ENCODE measurements at places on chromosomes 1 and 21.
A peak's percentile ranks its signal among the peaks of the same experiment; 100 is the strongest.

GRCh38 chr1:112909847-112910246 is 46.1 kb downstream of the SLC16A1 start:
- no peak for DNase-seq

DNA sequence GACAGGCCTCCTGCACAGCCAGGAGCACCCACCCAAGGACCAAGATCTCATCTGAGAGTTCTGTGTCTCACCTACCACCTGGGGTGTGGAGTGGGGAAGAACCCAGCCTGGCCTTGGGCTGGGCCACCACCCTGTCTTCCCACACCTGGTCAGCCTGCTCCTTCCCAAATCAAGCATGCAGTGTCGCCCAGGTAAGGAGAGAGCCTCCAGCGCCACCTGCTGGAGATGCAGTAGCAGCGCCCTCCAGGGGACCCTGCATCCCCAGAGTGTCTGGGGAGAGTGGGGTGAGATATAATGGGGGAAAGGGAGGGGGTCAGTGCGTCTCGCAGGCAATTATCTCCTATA is 32.3 kb downstream of the KIAA2013 start:
- DNase-seq: peak; percentile 76

DNA sequence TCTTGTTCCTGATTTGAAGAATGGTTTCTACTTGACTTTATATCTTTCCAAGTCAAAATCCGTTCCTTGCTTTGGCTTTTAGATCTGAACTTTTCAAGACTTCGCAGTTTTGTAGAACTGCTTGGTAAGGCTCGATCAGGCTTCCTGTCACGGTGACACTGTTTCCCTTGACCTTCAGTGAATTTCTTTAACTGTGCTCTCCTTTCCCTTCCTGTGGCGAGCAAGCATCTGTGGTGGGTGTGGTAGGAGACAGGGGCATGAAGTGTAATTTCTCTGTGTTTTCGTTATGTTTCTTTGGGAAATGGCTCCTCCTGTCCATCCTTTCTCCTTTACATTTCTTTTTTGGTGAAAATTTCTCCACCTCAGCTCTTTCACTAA is 10.4 kb downstream of the STYXL2 start:
- DNase-seq: no peak

- no peak for DNase-seq
Observed at GRCh38 chr1:221549815-221550214, 192.1 kb downstream of the DUSP10 start.

GRCh38 chr21:41711416-41712007 is 55.3 kb downstream of the RIPK4 start:
- no peak for DNase-seq

DNA sequence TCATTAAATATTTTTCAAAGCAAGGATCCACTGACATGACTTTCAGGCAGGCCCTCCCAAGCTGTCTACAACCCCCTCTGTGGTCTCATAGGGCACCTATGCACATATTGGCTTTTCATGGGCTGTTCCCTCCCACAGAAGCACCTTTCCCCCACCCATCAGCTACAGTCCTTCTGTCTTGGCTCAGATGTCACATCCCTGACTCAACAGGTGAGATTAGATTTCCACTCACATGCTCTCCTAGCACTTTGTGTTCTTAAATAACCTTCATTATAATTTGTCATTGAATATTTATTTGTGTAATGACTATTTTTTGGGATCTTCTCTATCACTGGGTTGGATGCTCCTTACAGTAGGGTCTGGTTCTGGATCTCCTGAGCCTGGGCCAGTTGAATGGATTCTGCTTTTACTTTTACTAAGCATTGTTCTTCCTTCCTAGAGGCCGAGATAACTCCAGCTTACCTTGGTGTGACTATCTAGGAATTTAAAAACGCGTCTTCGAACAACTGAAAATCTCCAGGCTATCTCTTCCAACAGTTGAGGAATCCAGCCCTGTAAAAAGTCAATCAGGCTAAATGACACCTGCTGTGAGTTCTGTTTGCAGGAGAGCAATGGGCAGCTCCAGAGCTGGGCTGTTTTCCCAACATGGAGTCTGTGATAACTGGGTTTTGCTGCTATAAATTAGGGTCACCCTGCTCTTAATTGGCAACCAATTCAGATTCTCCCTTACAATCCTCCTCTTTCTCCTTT is 16.2 kb downstream of the ROR1 start:
- DNase-seq: no peak

DNA sequence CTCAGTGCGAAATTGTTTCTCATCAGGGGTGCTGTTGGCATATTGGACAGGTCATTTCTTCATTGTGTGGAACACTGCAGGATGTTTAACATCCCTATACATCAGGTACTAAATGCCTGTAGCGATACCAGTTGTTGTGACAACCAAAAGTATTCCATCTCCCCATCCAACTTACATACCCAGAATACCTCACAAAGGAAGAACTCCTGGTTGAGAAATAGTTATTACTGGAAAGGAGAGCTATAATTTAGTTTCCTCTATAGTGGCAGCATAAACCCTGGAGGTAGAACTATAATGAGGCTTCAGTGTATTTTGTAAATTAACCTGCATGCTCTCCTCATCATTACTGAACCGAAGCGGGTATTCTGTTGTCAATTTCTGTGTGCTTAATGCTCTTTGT is 45.1 kb downstream of the IVNS1ABP start:
- DNase-seq: no peak

- DNase-seq: no peak
Observed at GRCh38 chr1:2554621-2555387, 1.4 kb upstream of the TNFRSF14 start.

- DNase-seq: no peak
Observed at GRCh38 chr1:49397086-49397485, 620.4 kb upstream of the BEND5 start.

DNA sequence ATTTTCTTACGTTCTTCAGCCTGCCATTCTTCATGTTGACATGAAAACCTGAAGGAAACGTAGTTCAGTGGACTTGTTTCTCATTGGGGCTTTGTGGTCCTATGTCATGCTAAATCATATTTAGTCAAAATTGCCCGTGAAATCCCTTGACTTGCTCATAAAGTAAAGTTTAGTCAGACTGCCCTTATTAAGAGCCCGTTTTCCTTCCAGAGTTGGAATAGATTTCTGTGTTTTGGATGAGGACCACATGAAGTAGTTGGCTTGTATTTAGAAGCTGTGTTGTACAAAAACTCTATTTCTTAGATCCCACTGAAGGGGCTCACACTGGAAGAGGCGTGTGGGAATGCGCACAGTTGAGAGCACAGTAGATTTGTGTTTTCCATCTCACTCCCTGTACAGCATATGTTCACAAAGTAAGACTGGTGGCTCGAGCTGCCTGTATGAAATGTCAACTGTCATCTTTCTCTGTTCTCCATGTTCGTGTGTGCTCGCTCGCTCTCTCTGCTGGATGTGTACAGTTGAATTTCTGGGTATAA is 42.4 kb downstream of the CAMTA1 start:
- DNase-seq: no peak

GRCh38 chr1:37723072-37723389 is 30.7 kb downstream of the CDCA8 start:
- DNase-seq: no peak

GRCh38 chr1:110310300-110310699 is 28.9 kb upstream of the RBM15 start:
- peak; percentile 64 for DNase-seq

DNA sequence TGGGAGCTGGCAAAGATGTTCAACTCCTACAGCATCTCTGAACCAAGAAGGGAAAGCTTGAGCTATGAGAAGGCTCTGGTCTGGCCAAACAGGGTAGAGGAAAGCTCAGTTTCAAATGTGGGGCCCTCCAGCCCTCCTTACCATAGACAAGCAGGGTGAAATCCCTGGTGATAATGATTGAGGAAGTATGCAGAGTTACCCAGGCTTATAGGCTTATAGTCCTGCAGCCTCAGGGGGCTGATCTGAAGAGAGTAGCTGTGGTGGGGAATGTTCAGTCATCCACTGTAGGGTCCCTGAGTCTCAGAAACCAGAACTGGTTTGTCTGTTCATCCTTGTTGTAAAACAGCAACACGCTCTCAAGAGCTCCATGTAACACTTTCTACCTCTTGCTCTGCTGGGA is 19.8 kb upstream of the LY9 start:
- DNase-seq: no peak

GRCh38 chr1:25067518-25068251 is 137.6 kb upstream of the RUNX3 start:
- no peak for DNase-seq

- no peak for DNase-seq
Observed at GRCh38 chr1:220824031-220824989, 37.6 kb downstream of the MTARC1 start.

DNA sequence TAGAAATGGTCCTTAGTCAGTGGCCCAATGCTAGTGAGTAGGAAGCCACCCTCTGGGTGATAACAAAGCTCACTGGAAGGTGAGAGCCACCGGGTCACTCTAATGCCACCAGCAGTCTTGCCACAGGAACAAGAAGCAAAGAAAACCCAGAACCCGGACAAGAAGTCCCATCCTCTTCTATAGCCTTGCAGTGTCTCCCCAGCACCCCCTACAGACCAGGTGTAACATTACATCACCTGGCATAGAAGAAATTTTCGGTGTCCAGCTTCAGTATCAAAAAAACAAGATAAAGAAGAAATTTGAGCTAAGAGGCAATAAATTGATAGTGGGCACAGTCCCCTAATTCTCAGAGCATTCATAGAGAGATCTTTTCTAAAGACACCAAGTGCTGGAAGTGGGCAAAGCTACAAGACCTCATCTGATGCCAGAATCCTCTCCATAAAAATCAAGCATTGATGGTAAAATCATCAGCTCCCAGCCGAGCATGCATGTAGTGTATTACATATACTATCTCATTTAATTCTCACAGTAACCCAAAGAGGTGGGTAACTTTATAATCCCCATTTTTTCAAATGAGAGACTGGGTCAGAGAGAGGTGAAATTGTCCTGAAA is 491.0 kb downstream of the MATN1 start:
- no peak for DNase-seq

- DNase-seq: no peak
Observed at GRCh38 chr1:179202161-179202560, 27.3 kb downstream of the ABL2 start.

GRCh38 chr1:167716000-167716271 is 5.8 kb upstream of the MPZL1 start:
- no peak for DNase-seq

DNA sequence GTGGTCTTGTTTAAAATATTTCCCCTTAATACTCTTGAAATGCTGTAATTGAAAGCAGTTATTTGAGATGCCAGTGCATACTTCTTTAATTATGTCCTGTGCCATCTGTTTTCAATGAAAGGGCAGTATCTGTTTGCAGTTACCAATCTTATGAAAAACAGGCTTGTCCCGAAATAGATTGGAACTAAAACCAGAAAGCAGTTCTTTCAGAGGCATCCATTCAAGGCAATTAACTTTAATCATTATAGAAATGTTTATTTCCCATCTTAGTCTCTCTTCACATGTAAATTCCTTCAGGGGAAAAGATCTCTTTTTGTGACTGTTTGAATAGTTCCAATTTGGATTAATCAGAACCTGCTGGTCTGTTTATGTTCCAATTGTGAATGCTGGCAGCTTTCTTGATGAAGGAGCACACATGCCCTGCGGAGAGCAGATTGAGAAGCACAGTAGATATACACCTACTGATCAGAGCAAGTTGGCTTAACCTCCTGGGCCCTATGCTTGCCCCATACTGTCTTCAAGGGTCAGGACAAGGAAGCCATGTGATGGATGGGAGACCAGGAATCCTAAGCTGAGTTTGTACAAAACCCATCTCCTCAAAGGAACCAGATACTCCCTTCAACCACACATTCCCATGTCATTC is 41.6 kb upstream of the MROH9 start:
- no peak for DNase-seq

DNA sequence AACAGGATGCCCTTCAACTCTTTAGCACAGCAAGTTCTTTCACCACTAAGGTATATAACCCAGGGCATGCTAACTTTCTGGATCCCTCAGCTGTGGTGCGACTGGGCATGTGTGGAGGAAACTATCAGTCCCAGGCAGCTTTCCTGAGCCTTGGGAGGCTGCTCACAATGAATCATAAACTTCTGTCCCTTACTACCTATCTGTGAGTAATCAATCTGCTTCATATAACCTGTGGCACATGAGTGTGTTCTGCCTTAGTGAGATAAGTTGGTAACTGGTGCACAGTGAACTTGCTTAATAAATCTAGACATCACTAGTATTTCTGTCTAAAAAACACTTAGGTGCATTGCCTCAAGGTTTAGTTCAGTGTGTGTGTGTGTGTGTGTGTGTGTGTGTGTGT is 158.0 kb downstream of the GPATCH2 start:
- no peak for DNase-seq

GRCh38 chr1:68121536-68121935 is 71.1 kb upstream of the DIRAS3 start:
- DNase-seq: no peak

DNA sequence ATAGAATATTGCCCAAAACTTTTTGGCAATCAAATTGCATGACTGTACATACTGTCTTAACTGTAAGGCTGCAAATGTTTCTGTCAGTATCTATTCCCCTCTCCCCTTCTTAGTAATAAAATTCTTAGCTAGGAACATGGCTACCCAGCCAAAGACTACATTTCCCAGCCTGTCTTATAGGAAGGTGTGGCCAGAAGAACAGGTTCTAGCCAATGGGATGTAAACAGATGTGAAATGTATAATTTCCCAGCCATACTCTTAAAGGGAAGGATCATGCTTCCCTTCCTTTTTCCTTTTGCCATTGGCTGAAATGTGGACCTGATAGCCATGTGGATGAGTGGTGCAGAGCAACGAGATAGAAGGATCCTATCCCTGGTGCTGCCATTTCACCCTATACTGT is 7.0 kb upstream of the HIVEP3 start:
- no peak for DNase-seq

- no peak for DNase-seq
Observed at GRCh38 chr1:58763214-58763613, 20.6 kb downstream of the JUN start.

- no peak for DNase-seq
Observed at GRCh38 chr1:53060579-53060978, 1.4 kb upstream of the PODN start.

- no peak for DNase-seq
Observed at GRCh38 chr1:29062157-29062942, 61.4 kb downstream of the TMEM200B start.

DNA sequence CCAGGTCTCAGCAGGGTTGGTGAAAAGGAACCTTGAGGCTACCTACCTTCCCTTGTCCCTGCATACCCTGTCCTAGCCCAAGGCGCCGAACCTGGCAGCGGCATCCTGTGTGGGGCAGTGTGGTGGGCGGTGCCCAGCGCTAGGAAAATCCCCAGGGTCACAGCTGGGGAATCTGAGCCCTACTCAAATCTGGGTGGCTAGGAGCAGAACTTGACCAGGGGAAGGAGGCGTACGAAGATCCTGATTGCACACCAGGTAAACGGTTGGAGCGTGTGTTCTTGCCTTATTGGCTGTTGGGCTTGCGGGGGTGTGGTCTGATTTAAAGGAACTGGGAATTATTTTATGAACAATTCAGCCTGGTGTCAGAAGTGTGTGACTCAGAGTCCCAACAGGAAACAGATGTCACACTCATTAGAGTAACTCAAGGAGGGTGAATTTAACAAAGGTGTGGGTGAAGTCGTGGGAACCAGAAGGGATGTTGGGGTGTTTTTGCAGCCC is 118.6 kb downstream of the LRIG2 start:
- no peak for DNase-seq

- DNase-seq: no peak
Observed at GRCh38 chr1:62142496-62142895, 52.2 kb upstream of the L1TD1 start.

GRCh38 chr1:202688401-202688800 is 21.9 kb downstream of the SYT2 start:
- no peak for DNase-seq

- DNase-seq: no peak
Observed at GRCh38 chr1:42713293-42713692, 26.7 kb downstream of the CLDN19 start.

GRCh38 chr1:182050481-182051448 is 10.7 kb downstream of the ZNF648 start:
- no peak for DNase-seq
